ENCODE measurements at places on chromosomes 7 and 10.
A peak's percentile ranks its signal among the peaks of the same experiment; 100 is the strongest.

DNA sequence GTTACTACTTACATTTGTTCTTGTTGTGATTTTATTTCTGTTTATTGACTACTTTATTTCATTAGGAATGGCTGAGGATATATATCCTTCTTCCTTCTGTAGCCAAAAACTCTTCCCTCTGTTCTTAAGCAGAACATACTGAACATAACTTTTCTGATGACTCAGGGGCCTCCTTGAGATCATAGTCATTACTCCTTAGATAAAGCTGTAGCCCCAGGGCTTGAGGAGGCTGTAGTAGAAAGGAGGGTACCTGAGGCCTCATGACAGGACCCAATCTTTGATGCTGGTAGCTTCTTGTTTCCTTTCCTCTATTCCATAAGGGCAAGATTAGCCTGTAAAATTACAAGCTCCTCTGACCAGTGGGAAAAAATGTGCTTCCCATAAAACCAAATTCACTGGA is 41.2 kb upstream of the FGFR2 start:
- no peak for DNase-seq

DNA sequence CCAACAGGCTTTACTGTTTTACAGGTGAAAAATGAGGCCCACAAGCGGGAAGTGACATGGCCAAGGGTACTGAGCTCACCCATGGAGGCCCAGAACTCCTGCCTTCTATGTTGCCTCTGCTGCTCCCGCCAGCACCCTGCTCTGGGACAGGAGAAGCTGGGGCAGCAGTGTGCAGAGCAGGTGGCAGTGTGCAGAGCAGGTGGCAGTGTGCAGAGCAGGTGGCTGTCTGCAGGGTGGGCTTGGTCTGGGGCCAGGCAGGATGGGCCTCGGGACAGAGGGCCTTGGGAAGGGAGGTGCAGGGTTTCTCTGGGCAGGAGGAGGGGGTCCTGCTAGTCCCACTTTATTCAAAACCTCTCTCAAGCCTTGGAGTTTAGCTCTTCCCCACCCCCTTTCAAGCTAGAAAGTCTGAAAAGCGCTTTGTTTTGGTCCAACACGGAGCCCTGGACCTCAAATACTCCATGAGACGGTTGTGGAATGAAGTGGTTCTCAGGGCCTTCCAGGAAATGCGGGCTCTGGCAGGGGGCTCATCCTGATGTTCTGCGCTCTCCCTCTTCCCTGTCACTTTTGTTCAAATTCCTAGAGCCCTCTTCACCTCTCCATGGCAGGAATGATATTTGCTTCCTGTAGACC is 26.8 kb downstream of the TSPAN15 start:
- no peak for DNase-seq

DNA sequence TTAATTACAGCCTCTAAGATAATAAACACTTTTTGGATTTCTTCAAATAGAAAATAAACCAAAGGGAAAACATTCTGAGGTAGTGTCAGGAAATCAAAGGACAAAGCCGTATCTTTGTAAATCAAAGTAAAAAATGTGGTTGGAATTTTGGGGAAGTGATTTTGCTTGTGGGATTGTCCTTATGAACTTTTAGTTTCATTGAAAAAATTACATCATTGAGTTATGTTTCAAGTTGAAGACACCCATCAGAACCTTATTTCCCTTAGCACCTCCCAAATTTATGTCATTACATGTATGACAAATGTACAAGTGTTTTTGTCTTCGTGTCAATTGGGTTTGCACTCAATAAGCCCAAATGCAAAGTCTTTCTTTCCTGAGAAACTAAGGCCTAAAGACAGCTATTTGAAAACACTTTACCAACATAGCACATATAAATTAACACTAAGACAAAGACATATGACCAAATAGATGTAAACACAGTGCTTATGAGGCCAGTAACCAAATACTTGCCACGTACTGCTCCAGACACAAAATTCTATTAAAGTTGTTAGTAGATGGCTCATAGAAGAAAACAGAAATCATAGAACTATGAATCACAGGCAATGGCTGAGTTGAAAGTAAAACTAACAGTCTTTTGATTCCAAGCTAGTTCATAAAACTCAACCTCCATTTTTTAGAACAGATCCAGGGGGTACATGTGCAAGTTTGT is 26.9 kb upstream of the LAMB4 start:
- DNase-seq: no peak

DNA sequence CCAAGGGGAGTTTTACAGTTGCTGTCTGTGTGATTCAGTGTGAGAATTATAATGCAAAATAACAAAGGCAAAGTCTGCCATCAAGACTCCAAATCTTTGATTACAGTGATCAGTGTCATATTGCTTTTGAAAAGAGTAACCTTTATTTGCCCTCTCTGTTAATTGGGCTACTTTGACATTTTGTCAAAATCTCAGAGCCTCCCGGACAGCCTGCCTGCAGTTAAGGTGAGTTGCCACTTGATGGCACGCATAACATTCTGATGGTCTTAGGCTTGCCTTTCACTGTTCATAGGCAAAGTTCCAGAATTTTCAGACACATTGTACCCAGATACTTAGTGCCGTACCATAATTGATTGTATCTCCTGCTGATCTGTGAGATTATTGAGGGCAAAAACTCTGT is 253.5 kb downstream of the ABCA13 start:
- no peak for DNase-seq

DNA sequence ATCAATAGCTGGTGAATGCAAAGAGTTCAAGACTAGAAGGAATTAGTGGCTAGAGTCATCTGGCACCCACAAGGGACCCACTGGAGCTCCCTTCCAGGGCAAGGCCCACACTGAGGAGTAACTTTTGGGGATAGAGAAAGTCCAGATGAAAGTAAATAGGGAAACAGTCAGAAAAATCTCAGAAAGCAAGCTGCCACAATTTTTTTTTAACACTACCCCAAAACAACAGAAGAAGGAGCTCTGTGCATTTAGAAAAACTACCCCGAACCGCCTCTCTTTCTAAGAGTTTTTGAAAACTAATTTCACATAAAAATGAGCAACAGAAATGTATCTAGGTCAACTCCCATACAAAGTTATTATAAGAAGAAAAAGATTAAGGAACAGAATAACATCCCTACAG is 42.2 kb downstream of the AOAH start:
- no peak for DNase-seq

DNA sequence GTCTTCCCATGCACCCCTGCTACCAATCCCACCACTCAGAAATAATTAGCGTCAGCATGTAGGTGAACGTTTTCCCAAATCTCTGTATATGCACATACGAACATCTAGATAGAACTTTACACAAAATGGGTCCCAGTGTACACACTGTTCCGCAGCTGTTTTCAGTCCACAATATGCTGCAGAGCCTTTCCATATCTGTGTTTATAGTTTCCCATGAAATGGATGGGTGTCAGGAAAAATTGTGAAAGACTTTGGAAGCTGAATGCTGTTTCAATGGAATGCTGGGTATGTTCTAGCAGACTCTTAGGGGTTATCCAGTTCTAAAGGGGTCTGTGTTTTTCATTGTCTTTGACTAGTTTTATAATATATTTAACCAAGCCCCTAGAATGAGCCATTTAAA is 13.8 kb downstream of the GRK5 start:
- no peak for DNase-seq

- DNase-seq: no peak
Measured at GRCh38 chr7:129188892-129189660, 643 bp downstream of the SMO start.

DNA sequence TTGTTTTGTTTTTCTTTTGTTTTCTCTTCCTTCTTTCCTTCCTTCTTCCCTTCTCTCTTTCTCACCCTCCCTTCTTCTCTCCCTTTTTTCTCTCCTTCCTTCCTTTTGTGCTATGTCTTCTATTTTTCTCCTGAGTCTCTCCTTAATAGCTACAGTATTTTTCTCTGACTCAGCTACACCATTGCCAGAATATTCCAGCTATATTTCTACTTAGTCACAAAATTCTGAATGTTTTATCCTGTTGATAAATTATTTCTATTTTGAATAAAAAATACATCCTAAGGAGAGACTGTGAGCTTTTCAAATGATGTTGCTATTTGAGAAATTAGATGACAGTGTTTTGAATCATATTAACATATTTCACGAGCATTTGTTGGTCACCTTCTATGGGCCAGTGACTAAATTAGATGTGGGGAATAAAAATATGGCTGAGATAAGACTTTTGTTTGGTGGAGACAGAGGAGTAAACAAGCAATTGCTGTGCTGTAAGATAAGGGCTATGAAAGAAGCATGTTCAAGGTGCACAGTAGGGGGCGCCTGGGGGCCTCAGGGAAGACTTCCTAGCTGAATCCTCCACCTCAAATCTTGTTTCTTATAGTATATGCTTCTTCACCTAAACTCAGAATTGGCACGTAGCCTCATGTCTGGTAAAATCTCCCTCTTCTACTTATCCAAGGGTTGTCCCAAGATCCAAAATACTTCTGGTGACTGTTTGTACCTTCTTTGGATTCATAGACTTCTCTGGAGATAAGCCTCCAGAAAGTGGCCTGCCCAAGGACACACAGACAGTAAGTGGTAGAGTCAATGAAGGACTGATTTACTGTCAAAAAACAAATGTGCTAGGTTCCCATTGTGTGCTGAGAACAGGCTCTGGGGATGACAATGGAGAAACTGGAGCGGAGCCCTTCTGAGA is 115.5 kb upstream of the CREB5 start:
- peak; percentile 30 for DNase-seq

GRCh38 chr10:111479966-111480365 is 403.1 kb downstream of the ADRA2A start:
- no peak for DNase-seq

DNA sequence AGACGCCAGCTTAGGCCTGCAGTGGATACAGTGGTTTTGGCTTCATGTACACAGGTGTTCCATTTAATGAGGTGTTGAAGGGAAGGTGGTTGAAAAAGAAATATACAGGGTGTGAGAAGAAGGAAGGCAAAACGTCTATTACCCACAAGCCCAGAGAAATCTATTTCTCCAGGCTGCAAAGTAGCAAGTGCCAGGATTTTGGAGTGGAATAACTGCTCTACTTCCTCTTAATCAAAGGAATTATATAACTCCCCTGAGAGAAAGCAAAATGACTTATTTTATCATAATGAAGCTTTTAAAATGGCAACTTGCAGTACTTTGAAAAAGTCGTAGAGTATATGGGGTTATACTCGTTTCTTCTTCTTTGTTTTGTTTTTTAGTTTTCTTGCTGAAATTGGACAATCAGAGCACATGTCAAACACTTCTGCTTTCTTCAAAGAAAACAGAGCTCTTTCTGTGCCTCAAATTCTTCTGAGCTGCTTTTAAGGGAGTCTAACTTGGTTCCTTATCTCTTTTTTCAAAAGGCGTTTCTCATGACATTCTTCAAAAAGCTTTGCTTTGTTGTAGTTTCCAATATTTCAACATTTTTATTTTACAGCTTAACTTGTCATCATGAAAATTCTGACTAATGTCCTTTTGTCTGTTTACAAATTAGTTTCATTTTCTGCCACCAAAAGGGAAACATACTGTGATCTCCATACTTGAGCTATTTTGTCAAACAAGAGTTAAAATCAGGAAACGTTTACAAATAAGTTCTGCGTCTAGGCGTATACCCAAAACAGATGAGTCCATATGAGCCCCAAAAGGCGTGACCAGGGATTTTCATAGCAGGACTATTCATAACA is 289.7 kb downstream of the FRMD4A start:
- DNase-seq: no peak

DNA sequence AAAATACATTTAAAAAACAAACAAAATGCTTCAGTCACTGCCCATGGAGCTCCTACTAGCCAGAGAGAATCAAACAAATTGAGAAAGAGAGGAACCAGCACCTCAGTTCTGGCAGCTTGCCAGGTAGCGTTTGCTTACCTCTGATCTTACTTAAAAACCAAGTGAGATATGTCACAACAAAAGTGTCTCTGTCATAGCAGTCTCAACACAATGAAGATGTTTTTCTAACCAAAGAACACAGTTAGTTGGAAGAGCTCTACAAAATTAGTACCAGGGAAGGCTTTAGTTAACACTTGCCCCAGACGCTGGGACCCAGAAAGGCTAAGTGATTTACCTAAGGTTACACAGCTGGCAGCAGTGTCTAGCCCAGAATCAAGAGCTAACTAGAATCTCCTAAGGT is 3.4 kb downstream of the DOCK4 start:
- no peak for DNase-seq

- no peak for DNase-seq
Measured at GRCh38 chr7:154860621-154861375, 142.1 kb downstream of the PAXIP1 start.

DNA sequence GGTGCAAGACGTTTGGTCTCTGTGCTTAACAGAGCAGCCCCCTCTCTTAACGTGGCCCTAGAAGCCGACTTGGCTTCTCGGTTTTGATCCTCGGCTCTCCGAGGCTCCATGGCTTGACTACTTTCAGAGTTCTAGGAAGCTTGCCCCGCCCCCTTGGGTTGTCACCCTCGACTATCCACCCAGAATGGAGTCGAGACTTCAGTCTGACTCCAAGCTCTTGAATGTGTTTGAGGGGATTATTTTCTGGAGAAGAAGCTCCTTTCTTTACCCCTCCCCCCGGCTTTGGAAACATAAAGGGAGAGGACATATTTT is 448 bp downstream of the SEC24C start:
- DNase-seq: peak; percentile 48

DNA sequence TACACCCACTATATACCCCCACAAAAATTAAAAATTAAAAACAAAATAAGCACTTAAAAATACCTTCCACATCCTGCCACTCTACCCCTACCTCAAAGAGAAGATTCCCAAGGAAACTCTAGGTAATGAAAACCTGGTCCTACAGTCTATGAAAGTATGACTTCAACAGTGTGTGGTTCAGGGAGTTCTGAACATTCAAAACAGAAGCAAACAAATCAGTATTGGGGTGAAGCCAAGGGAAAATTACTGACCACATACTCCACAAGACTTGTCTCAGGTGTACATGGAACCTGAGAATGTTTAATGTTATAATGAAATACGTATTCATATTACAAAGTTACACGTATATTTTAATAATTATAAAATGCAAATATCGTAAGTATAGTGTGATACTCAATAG is 20.3 kb upstream of the LIPM start:
- no peak for DNase-seq

GRCh38 chr7:91875851-91876250 is 4.7 kb downstream of the MTERF1 start:
- DNase-seq: no peak

GRCh38 chr7:158348446-158348845 is 239.2 kb downstream of the PTPRN2 start:
- DNase-seq: no peak

DNA sequence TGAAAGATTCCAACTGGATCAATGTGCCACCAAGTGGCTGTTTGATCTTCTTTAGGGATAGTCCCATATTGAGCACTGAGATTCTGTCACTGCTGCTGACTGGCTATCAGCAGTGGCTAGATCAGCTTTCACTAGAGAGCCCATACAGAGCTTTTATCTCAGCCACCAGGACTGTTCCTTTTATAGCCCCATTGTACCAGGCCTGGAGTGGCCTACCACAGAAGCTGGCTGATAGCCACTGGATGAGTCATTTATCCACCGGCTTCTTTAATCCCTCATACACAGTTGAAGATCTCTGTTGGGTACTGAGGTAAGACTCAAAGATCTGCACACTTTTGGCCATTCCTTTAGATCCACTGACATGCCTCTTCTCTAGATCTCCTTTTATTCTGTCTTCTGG is 1101.1 kb downstream of the SORCS3 start:
- DNase-seq: no peak
